ENCODE measurements at places on chromosomes 3 and 15.

DNA sequence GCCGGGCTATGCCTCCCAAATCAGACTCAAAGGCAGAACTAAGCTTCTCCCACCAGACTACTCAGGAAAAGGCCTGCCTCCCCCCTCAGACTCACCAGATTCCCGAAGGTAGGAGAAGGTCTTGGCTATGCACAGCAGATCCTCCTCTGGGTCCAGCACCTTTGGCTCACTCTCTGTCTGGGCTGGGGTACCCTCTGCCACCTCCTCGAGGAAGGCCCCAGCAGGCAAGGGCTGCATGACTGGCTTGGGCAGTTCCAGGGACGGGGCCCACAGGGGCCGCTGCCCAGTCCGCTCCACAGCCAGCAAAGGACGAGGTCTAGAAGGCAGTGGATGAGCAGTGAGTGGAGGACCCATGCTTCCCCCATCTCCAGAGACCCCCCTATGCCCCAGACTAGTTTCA lies 3.3 kb downstream of the CISH start:
- no peak for DNase-seq

- DNase-seq: no peak
Observed at GRCh38 chr3:142875583-142876207, 13.2 kb downstream of the PCOLCE2 start.

DNA sequence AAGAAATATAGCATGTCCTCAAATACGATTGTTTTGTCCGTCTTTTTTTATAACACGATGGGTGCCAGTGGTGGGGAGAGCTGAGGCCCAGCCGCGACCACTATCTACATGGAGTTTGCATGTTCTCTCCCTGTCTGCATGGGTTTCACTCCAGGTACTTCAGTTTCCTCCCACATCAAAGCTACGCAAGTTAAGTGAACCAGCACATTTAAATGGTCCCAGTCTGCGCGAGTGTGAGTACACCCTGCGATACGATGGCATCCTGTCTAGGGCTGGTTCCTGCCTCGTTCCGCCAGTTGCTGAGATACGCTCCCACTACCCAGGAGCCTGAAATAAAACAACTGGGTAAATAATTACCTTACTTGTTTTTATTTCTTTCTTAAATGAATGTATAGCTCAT lies 40.6 kb downstream of the ATP13A3 start:
- DNase-seq: no peak

DNA sequence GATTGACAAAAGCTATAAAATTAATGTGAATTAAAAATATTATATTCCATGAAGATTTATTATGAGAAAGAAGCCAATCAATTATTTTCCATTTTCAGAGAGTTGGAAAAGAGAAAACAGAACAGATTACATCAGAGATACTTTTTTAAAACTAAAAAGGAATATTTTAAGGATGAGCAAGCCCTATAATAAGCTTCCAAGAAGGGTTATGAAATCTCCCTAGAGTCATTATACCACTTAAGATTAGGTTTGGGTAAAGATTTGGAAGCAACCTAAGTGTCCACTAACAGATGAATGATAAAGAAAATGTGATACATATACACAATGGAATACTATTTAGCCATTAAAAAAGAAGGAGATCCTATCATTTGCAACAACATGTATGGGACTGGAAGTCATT lies 51.6 kb upstream of the FSIP1 start:
- no peak for DNase-seq

DNA sequence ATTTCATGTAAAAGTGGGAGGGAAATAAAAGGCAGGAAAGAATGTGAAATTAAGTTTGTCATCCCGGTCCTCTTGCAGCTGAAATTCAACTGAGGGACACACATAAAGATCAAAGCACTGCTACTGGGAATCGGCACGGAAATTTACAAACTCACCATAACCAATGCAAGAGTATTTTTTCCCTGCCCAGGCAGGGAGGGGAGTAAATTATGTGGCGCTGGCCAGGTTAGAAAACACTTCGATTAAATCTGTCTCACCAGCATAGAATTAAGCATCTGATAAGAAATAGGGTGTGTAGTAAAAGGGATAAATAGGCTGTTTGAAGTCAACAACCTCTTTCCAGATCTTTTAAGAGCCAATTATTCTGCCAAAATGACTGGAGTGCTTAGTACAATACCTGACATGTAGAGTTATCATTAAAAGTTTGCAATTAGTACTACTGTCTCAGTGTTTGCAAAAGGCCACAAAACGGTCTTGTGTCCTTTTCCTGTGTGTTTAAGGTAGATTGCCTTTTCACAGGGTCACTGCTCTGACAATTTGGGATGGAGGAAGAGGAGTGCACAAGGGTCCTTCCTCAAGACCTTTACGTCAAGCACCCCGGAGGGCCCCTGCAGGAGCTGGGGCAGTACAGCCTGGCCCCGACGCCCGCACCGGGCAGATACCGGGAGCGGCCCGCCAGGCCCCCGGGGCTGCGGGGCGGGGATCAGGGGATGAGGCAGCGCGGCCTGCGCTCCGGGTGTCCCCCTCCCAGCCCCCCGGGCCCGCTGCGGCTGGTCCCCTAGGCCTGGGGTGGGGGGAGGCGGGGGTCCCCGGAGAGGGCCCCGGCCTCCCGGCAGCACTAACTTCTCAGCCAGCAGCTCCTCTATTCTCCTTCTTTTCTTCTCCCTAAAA lies 651 bp downstream of the UBA3 start:
- no peak for DNase-seq

GRCh38 chr3:74445541-74445940 lies 168.9 kb downstream of the CNTN3 start:
- DNase-seq: no peak

- no peak for DNase-seq
Observed at GRCh38 chr3:149662240-149662887, 4.5 kb upstream of the WWTR1 start.

DNA sequence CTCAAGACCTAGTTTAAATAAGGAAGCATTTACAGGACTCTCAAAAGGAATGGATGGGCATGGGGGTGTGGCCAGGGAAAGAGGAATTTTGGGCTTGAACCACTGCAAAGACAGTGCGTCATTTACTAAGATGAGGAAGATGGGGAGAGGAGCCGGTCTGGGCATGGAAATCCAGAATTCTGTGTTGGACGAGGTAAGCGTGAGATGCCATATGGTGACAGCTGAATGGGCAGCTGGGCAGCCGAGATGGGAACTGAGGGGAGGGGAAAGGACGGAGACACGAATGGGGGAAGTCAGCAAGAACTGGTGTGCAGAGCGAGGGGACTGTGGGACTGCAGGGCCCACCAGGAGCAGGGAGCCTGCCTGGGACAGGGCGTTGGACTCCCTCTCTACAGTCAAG lies 24.2 kb downstream of the TMEM44 start:
- DNase-seq: no peak

DNA sequence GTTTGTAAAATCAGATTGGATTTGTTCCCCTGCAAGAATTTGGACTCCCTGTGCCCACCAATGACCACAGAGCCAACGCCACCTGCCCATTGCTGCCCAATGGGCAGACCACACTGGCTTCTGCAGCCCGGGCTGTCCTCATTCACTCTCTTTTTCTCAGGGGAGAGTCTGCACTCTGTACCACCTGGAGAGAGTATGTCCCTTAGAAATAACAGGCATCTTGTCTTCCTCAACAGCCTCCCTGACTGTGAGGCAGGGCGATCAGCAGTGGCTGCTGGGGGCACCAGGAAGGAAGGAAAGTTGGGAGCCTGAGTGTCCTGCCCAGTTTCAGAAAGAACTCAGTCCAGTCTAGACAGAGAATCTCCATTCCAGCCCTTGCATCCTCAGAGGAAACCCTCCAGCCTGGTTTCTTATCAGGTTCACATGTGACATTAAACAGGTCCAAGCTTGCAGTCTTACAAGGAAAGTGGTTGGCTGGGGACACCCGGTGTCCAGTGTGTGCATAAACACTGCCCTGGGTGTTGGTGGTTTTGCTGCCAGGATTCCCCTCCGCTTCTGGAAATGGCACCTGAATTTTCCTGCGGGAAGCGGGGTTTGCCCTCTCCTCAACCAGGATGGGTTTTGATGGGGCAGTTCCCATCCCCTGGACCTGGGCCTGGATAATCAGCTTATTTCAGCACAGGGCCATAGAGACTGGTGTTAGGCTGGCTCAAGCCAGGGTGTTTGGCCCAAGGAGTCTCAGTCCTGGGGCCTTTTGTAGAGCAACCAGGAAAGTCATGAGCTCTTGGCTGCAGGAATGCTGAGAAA lies 37.2 kb downstream of the SSUH2 start:
- DNase-seq: peak; percentile 51

GRCh38 chr3:60669636-60670035 lies 581.6 kb downstream of the FHIT start:
- no peak for DNase-seq

DNA sequence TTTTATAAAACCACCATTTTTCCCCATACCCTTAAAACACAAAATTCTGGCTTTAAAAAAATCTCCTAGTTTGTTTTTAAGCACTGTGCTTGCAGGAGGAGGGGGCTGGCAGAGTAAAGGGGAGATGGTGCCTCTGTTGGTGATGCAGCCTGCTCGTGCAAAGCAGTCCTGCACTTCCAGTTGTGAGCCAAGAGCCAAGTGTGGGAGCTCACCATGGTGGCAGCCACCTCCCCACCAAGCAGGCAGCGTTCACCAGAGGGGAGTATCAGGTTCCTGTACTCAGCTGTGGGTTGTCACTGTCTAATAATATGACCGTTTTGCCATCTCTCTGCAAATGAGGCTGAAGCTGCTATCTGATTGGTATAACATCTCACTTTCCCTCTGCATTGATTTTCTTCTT lies 164.8 kb downstream of the SYNPR start:
- no peak for DNase-seq

GRCh38 chr3:188214442-188214841 lies 60.5 kb downstream of the LPP start:
- DNase-seq: no peak

- no peak for DNase-seq
Observed at GRCh38 chr3:186258968-186259367, 103.1 kb downstream of the DGKG start.

GRCh38 chr3:12870942-12871341 lies 29.6 kb upstream of the RPL32 start:
- DNase-seq: peak; percentile 17

GRCh38 chr3:152474585-152474984 lies 205.9 kb downstream of the MBNL1 start:
- DNase-seq: peak; percentile 38

- no peak for DNase-seq
Observed at GRCh38 chr3:131361464-131362421, 19.8 kb upstream of the NUDT16 start.

GRCh38 chr3:43038010-43038409 lies 58.9 kb downstream of the GASK1A start:
- DNase-seq: no peak

- DNase-seq: no peak
Observed at GRCh38 chr15:58535337-58535736, 103.5 kb downstream of the LIPC start.

GRCh38 chr3:112633757-112634156 lies 7.2 kb downstream of the CCDC80 start:
- DNase-seq: no peak

DNA sequence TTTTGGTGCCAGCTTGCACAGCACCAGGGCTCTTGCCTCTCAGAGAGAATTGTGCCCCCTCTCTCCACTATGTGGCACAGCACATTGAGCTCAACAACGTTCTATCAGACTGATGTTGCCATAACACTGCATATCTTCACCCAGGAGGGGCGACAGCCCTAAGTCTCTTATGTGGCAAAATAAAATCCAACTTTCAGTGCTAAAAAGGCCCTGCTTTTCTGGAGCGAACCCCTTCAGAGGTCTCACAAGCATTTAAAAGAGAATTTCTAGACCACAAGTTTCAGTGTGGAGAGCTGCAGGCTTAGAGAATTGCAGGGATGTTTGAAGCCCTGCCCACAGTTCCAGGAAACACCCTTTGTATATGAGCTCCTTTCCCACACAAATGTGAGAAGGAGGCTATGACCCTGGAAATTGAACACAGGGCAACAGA lies 85.5 kb downstream of the LIPC start:
- no peak for DNase-seq

Measured in GM04504 (cell line).